ENCODE measurements at places on chromosomes 16 and 17.

DNA sequence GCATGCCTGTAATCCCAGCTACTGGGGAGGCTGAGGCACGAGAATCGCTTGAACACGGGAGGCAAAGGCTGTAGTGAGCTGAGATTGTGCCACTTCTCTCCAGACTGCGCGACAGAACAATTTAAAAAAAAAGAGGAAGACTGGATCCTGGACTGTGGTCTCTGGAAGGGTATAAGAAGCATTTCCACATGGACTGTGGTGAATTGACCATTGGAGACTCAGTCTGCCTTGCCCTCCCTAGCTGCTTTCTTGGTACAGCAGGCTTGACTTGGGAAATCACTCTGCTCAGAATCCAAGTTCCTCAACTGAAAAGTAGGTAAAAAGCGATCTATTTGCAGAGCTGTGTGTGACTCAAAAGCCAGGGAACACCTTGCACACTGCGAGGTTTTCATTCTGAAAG is 1.0 kb upstream of the MGRN1 start:
- DNase-seq: no peak

DNA sequence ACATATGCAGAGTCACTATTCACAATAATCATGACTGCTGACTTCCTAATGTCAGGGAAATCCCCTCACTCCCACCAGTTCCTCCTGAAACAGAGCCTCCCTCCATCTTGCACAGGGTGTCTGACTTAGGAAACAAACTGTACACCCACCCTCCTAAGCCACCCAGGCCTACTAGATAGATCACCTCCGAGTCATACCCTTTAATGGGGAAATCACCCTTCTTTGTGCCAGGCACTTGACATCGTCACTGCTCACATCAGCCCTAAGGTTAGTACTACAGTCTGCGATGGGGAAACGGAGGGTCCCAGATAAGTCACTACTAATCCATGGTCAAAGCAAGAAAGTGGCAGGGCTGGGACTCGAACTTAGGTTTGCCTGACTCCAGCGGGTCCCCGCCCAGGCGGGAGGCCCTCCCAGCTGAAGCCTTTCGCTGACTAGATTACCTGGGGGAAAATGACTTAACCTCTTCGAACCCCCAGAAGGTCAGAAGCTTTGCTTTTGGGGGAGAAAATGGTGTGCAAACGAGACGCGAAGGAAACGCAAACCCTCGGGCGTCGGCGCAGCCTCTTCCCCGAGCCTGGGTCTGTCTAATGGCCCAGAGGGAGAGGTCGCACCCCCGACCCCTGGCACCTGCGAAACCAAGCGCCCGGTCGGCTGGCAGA is 3.4 kb upstream of the MLLT6 start:
- no peak for DNase-seq

DNA sequence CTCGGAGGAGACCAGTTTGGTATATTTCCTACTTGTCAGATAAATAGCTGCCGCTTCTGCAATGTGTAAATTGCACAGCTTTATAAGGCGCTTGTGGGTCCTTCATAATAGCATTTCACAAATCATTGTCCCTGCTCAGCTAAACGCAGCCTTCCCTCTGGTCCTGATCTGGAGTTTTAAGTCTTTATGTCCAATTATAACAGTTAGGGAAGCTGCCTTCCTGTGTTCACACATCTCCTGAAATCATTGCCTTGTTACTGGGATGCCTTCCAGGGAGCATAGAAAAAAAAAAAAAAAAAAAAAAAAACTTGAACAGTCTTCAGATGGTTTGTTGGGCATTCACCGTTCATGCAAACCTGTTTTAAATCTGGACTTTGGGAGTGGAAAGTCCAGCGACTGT is 342.0 kb downstream of the XYLT1 start:
- no peak for DNase-seq

DNA sequence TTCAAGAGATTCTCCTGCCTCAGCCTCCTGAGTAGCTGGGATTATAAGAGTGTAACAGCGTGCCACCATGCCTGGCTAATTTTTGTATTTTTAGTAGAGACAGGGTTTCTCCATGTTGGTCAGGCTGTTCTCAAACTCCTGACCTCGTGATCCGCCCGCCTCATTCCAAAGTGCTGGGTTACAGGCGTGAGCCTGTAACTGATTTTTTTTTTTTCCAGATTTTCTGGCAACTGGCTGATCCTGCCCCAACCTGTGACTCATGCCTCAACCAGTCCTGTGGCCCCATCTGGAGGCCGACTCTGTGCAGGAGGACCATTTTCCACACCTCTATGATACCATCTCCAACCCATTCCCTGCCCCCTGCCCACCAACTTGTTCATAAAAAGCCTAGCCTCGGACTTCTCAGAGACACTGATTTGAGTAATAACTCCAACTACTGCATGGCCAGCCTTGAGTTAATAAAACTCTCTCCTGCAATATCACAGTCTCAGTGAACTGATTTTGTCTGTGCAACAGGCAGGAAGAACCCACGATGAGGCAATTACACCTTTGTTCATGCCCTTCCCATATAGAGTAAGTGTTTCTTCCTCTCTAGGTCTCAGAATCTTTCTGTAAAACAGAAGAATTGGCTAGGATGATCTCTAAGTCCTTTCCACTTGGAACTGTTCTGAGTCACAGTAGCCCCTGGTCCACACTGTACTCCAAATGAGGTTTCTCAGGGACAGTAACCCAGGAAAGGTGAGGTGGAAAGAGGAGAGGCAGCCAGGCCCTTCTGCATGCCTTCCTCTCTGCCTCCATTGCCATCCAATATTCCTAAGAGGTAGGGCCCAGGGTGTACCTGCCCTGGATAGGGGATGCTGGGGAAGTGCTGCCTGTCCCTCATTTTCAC is 8.8 kb upstream of the CNOT1 start:
- DNase-seq: no peak

- no peak for DNase-seq
Measured at GRCh38 chr16:50449800-50450199, 81.0 kb upstream of the BRD7 start.

DNA sequence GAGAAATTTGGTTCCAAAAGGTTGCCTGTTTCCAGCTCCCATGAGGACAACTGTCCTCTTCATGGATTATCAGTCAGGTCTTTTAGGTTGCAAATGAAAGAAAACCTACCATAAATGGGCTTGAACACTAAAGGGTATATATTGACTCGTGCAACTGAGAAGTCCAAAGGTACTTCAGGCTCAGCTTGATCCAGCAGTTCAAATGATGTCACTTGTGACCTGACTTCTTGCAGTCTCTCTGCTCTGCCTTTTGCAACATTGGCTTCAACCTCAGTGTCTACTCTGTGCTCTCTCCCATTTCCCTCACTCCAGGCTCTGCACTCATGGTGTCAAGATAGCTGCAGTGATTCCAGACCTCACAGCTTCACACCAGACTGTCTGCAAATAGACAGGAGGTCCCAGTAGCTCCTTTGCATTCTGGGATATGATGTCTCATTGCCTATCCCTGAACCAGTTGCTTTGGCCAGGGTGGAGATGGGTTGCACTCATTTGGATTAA is 5.5 kb upstream of the CALB2 start:
- no peak for DNase-seq

DNA sequence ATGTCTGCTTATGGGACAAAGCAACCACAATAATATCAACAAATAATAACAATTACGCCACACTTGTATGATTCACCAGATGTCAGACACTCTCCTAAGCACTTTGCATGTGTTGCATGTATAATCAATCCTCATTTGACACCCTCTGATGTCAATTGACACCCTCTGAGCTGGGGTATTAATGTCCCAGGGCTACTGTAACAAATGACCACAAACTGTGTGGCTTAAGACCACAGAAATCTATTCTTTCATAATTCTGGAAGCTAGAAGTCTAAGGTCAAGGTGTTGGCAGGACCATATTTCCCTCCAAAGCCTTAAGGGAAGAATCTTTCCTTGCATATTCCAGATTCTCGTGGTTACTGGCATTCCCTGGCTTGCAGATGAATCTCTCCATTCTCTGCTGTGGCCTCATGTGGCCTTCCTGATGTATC is 112.7 kb downstream of the NPIPB5 start:
- no peak for DNase-seq

DNA sequence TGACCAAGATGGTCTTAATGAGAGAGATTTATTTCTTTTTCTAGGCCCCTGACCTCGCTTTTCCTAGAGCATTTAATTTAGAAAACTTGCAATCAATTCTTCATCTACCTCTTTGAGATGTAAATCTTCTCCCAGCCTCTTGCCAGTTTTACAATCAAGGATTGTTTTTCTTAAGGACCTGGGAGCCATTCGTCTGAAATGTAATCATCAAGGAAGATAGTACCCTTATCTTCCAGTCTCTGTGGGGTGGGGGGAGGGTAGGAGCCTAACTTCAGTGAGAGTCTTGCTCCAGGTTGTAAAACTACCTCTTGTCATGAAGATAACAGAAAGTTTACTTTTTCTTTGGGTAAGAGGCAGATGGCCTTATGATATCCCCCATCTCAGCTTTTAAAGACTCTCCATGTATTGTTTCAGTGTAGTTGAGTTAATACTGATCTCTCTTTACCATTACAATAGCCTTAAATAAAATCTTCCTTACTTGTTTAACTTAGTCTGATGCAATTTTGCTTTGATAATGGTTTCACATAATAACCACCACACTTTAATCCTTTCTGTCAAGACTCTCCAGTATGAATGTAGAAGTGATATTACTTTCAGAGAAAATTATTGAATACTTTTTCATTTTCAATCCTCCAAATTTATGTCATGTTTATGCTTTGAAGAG is 110.2 kb upstream of the CPHXL start:
- no peak for DNase-seq

GRCh38 chr16:20944861-20945574 is 44.4 kb downstream of the LYRM1 start:
- DNase-seq: no peak

- no peak for DNase-seq
Measured at GRCh38 chr17:72671016-72671415, 421.5 kb downstream of the SLC39A11 start.

DNA sequence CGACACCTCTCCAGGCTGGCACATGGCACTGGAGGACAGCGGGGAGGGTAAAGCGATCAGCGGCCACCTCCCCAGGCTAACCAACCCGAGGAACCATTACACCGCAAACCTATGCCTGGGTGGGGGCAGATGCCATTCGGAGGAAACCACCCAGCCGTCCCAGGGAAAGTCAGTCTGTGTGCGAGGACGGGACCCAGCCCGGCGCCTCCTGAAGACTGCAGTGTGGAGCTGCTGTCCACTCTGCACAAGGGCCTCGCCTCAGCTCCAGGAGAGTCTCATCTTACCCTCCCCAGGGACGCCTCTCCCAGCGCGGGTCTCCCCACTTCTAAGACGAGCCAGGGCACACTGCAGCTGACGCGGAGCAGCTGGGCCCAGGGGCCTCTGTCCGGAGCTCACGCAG is 8.0 kb downstream of the SLC38A10 start:
- no peak for DNase-seq

- no peak for DNase-seq
Measured at GRCh38 chr16:27174007-27174406, 29.3 kb upstream of the KDM8 start.

DNA sequence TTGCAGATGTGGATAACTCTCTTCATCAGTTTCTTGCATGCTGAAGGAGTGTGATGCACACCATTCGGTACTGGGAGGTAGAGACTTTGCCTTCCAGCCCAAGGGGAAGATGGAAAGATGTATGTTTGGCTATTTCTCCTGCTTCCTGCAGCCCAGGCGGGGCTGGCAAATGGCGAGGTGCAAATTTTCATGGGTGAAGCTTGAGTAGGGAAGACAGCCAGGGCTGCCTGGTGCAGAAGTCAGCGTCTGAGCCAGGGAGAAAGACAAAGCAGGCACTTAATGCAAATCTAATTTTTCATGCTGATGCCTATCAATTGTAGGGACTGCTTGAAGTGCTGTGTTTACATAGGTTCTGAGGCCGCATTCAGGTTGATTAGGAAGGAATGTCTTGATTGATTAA is 384.7 kb upstream of the EEF2KMT start:
- DNase-seq: no peak

DNA sequence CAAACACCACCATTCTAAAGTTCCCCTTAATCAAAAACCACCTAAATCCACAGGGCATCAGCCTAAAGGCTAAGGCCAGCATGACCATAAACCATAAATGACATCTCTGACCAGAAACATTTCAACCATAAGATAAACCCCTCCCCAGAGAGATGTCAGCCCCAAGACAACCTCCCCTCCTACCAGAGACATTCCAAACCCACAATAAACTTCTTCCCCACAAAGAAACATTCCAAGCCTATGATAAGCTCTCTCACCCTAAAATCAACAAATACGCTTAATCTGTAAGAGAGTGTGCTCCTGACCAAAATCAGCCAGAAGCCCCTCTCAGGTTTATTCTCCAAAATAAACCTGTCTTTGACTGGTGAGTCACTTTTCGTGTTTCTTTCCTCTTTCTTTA is 54.8 kb downstream of the SLFN5 start:
- no peak for DNase-seq

GRCh38 chr17:17582372-17582771 is 9.1 kb downstream of the PEMT start:
- DNase-seq: no peak

DNA sequence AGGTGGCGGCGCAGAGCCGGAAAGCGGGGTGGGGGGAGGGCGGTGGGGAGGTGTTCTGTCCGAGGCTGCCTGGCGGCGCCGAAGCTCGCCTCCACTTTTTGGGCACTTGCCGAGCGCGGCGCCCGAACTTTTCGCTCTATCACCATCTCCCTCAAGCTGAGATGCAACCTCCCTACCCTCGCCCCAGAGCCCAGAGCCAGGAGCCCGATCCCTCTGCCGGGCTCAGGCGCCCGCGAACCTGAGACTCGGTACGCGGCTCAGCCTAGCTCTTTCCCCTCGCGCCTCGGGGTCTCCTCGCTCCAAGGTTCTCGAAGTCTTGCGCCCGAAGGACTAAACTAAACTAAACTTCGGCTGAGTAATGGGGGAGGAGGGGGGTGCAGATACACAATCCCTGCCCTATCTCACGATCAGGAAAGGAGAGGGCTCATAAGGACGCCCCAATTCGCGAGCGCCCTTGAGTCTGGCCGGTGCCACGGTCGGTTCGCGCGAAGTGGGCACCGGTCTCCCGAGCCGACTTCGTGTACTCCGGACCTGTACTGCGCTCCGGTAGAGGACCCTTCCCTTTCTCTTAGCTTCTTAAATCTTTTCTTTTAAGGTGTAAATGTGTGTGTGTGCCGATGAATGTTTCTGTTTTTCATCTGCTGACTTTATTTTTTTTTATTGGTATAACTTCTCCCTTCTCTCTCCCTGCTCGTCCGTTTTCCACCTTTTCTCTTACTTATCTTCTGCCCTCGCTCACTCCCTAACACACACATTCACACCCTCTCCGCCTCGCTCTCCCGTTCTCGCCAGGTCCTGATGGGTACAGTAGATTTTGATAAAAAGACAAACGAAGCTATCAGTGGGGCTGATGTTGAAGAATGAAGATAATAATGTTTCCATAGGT is 1.9 kb upstream of the SALL1 start:
- peak; percentile 57 for DNase-seq

GRCh38 chr17:40320756-40321523 is 12.0 kb downstream of the RARA start:
- no peak for DNase-seq

GRCh38 chr16:84575914-84576313 is 42.0 kb downstream of the COTL1 start:
- no peak for DNase-seq

All from Ammon's horn (tissue), 1 donor.